Mammary microvascular endothelial cell (primary cell): ENCODE measurements at places on chromosomes 7 and 10. TPM values are rescaled to one million over a fixed set of nuclear protein-coding genes. Genes with fewer than 3 reads are reported as not detected.

The FXYD4 gene
- total RNA-seq = not detected in 2 replicates

The SPDYE1 gene
- not detected in 2 replicates for total RNA-seq

The SPDYE5 gene
- total RNA-seq = not detected in 2 replicates

The PRPS1L1 gene
- not detected in 2 replicates for total RNA-seq

The RNLS gene
- 1.4 and 2.9 TPM in 2 replicates for total RNA-seq

The CROT gene
- total RNA-seq = 4.6 and 13.4 TPM in 2 replicates

The POP7 gene
- total RNA-seq = 50.1 and 59.9 TPM in 2 replicates
